ENCODE measurements at places on chromosomes 2 and 18.
A peak's percentile ranks its signal among the peaks of the same experiment; 100 is the strongest.

- DNase-seq = no peak
Observed at GRCh38 chr2:68428746-68429145, 38.3 kb downstream of the FBXO48 start.

- no peak for DNase-seq
Observed at GRCh38 chr2:163737190-163737439, 1.3 kb upstream of the FIGN start.

GRCh38 chr2:16322308-16323125 lies 343.1 kb downstream of the CYRIA start:
- no peak for DNase-seq

DNA sequence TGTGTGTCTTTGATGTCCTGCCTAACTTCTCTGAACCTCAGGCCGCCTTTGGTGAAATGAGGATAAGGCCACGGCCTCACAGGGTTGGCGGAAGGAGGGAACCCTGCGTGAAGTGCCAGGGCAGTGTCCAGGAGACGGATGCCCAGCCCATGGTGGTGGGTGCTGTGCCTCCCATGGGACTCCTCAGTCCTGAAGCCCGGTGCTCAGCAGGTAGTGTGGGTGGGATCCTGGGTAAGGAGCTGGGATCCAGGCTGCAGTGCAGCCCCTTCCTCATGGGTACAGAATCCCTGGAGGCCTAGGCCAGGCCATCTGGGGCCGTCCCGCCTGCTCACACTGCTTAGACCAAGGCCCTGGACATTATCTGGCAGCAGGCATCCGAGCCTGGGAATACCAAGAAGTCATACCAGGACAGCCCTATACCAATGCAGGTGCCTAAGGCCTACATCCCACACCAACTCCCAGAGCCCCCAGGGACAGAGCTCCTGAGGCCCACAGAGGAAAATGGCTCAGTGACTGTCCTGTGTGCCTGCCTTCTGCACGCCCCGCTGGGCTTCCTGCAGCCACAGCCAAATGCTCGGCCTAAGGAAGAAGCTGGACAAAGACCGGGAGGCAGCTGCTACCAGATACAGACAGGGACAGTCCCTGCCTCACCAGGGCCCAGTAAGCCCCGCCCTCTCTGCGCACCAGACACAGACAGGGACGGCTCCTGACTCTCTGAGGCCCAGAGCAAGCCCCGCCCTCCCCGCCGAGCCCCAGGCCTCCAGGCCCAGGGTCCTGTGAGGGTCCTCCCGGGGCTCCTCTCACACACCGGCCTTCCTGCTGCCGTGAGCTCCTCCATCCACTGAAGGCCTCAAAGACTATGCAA lies 78.0 kb downstream of the NDUFA10 start:
- no peak for DNase-seq

- DNase-seq = peak; percentile 32
Observed at GRCh38 chr2:96773922-96774321, 13.2 kb downstream of the CNNM4 start.

- no peak for DNase-seq
Observed at GRCh38 chr2:241947876-241948275, 78.3 kb downstream of the RTP5 start.

DNA sequence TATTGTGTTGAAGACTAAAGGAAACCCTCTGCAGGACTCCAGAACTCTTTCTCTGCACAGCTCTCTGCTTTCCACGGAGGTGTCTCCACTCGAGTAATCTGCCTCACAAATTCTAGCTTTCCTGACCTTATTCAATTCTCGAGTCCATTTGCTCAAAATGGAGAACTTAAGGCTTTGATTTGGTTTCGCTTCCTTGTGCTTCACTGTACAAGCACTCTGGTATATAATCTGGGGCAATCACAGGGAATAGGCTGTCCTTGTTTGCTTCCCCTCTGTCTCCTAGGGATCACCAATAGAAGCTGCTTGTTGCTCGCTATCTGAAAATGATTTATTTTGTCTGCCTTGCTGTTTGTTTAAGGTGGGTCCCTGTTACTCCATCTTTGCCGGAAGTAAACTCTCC lies 129.1 kb upstream of the DOCK10 start:
- DNase-seq = no peak

DNA sequence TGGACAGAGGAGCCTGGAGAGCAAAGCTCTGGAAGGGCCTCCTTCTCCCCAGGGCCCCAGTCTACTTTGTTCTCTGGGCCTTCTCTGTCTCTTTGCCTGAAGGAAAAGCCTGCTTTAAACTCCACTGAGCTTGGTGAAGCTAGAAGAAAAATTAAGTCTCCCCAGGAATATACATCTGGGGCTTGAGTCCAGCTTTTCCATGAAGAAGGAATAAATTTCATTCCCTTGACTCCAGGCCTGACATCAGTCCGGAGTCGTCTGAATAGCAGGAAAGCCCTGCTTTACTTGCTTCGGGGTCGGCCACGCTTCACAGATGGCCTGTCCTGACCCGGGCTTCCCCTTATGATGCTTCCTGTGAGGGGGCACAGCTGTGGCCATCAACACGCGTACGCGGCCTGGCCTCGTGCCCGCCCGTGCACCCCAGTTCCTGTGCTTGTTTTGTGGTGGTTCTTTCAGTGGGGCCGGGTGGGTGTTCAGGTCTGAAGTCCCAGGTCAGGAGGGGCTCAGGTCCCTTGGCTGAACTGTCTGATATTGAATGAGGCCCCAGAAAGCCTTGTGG lies 73.6 kb downstream of the ACOXL start:
- no peak for DNase-seq

DNA sequence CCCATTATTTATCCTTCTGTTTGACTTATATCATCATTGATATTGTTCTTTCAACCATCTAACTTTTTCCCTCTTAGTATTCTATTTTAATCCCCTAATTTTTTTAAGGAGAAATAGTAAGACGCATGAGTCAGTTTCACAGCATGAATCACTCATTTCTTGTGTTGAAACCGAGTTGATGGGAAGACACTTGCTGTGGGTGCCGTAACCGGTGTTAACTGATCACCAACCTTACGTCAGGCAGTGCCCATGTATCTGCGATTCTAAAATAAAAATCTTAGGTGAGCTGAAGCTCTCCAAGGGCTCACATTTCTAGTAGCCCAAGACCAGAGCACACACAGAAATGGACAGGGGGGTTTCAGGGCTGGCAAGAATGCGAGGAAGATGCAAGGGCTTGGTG lies 348.1 kb downstream of the GALR1 start:
- no peak for DNase-seq

DNA sequence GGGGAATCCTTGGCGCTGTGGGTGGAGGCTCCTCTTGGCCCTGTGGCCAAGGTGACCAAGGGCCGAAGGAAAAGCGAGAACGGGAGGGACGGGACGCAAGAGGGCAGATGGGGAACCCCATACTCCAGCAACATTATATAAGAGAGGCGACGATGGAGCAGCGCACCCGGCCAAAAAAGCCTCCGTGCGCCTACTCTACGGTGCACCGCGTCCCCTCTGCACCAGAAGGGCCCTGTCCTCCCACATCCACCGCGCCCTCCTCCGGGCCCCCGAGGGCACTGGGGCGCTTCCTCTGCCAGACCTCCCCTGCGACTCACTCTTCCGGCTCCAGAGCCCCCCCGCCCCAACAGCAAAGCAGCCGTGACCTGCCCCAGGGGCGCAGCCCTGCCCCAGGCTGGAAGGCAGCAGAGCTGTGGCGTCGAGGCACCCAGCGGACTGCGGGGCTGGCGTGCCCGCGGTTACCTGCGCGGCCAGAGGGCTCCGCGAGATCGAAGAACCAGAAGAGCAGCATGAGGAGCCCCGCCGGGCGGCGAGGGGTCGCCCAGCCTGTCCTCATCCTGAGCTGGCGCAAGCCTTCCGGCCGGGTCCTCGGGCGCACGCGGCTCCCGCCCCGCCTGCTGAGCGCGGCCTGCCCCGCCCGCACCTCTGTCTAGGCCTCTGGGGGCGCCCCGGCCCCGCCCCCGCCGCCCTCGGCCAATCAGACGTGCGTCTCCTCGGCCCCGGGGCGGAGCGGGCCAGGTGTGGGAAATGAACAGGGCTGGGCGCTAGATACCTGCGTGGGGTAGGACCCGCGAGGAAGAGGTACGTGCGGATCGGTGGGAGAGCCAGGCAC lies 106.3 kb upstream of the CD302 start:
- peak; percentile 83 for DNase-seq

DNA sequence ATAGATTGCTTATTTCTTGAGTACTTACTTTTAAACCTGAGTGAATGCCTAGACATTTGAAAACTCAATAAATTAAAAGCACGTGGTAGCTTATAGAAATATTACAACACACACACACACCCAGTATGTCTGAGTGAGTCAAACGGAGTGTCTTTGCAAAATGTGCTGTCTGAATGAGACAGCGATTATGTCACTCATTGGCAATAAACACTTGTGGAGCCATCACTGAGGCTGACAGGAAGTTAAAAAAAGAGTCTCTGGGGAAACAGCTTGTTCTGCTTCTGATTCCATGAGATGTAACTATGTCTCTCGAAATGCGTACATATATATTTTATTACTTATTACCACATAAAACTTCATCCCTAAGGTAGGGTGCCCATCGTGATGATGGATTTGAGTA lies 22.3 kb upstream of the VPS4B start:
- DNase-seq = no peak

- DNase-seq = no peak
Observed at GRCh38 chr2:192000196-192000980, 153.5 kb upstream of the CAVIN2 start.

DNA sequence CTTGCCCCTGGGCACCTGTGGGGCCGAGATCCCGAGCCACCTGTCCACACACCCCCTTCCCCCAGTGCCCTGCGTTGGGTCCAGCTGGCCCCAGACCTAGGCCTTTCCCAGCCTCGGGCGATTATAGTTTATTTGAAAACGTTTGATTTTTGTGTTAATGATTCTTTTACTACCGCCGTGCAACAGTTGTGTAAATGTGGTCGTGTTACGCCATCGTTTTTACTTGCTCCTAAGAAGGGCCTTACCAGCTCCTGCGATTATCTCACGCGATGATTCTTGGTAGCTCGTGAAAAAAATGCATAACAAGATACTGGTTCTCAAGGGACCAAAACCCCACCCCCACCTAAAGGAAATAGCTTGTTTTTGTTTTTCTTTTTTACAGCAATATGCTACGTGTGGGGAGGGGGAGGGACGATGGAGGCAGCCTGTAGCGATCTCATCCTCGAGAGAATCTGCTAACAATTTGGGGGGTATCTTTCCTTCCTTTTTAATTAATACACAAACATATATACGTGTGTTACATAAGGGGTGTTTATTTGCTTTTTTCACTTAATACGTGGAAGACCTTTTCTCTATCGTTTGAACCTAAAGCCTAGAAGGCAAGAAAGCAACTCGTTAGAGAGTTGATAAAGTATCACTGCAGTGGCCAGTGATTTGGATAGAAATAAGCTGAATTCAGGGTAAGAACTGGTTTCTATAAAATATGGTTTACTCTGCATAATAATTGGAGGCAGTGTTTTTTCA lies 1.0 kb downstream of the ZDBF2 start:
- no peak for DNase-seq

GRCh38 chr18:13563390-13563805 lies 163.0 kb downstream of the FAM210A start:
- no peak for DNase-seq

DNA sequence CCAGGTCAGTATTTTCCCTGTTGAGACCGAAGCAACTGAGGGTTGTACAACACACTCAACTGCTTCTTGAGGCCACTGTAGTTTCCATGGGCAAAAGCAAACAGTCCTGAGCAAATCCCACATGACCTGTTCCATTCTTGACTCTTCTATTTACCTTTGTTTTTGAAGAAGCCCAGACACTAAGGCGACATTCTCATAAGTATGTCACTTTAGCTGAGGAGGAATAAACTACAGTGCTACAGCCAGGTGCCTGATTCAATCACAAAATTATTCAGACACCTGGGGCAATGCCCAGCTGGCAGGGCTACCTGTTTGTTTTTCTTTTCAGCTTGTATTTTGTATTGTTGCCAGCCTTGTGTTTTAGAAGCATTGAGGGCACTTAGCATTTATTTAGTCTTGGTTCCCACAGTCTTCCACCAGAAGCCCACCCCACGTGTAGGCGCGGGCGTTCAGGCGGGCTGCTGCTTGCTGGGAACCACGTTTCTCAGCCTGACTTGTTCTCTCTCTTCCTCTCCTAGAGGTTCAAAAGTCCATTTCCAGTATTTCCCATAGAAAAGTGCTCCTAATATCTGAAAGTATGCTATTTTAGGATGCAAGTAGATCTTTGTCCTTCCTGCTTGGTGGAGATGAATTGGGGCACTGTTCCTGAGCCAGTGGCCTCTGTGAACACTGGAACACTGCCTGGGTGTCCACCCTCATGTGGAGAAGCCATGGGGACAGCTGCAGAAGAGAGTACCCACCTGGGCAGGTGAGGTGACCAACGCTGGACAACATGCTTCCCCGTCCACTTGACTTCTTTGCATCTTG lies 99.0 kb upstream of the COPS8 start:
- DNase-seq = no peak

DNA sequence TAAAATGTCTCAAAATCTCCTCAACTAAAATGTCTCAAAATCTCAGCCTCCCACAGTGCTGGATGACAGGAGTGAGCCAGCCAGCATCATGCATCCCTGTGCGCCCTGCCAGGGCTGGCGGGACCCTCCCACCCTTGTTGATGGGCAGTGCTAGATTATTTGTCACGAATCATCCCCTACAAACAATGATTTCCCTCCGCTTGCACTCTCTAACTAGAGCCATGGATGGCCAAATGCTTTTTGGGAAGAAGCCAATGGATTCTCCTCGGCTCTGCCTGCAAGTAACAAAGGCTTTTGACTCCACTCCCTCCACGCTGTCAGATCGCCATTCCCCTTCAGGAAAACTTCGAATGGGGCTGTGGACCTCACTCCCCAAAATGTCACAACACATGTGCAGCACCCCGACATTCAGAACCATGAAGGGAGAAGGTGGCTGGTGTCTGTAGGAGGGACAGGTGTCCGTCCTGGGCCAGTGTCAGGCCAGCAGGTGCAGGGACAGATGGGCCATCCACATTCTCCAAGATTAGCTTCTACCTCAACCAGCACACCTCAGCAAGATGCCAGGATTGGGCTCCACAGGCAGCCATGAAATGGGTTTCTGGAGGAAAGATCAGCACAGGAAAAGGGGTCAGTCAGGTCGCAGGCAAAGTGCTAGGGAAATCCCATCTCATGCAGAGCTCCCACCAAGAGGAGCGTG lies 11.5 kb downstream of the AMER3 start:
- no peak for DNase-seq

DNA sequence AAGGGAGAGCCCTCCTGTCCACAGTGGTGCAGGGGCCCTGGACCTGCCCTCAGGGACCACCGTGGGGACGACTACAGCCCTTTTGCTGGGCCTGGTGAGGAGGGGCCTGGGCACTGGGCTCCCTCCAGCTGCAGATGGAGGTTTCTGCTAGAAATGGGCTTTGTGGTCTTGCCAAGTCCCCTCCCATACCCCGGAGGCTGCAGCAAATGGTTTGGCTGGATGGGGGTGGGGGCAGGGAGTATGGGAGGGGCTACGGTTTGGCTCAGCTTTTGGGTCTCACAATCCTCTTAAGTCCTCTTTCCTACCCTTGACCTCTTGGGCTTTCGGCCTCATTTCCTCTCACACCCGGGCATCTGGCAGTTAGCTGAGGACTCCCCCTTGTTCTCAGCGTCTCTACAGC lies 21.7 kb downstream of the TET3 start:
- no peak for DNase-seq
